Cerebellar nuclear complex (tissue), 1 donor: ENCODE measurements at places on chromosomes 7 and 10.

DNA sequence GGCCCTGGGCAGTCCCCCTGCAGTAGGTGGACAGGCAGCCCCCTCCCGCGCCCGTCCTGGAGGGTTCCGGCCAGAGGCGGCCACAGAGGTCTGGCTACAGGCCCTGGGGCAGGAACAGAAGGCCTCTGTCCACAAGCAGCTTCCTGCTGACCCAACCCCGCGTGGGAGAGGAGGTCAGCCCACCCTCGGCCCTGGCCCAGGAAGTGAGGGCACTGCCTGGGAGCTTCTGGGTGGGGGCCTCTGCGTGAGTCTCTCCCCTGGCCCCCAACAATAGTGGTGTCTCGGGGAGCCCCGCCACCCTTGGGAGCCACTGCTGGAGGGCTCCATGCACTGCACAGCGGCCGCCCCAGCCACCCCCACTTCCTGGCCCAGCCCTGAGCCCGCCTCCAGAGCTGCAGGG is 4.7 kb downstream of the MICALL2 start:
- no peak for DNase-seq

GRCh38 chr7:46713868-46714596 is 793.0 kb upstream of the IGFBP3 start:
- DNase-seq, result no peak

DNA sequence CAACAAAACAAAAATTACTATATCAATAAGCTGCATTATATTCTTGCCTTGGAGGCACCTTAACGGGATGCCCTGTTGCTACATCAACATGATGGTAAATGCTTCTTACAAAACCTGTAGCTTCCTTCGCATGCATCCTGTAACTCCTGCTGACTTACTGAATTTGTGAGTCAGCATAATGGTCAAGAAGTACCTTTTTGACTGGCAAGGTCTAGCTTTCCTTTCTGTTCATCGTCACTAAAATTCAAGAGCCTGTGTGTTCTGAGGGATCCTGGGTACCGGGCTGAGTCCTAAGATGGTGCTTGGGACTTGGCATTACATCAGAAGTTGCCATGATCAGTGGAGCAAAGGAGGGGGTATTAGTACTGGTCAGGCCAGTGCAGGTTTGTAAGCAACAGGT is 4.9 kb downstream of the PFKFB3 start:
- no peak for DNase-seq

DNA sequence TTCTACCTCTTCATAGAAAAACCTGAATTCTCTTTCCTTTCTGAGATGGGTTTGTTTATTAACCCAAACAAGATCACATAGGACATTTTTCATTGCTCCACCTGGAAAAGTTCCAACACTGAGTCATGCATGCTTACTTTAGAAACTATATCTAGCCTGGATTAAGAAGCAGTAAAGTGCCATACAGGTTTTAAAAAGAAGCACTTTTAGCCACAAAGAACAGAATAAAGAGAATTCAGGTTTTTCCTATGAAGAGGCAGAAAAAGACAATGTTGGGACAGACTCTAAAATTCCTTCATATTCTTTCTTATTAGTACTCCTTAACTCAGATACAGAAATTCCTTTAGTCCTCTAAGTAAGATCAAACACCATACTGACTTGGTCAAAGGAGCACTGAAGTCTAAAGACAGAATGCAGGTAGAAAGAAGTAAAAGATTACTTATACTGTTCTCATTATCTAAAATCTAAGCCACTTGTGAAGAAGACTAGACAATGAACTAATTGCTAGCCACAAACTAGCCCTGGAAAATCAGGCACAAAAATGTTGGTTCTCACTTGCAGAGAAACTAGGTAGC is 241.3 kb downstream of the ANK3 start:
- DNase-seq, result no peak

DNA sequence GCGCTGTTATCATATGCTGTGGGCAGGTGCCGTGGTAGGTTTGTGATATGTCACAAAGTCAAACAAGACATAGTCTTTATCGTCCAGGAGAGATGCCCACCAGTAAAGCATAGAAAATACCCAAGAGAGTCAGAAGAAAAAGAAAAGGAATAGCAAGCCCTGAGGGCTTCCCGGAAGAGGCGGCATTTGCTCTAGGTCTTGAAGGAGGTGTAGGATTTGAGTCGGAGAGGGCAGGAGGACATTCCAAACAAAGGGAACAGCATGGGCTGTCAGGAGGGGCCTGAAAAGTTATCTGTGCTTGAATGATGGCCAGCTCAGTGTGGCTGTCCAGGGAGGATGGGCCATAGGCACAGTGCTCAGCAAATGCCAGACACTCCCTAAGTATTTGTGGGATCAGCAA is 42.2 kb downstream of the COL13A1 start:
- no peak for DNase-seq

DNA sequence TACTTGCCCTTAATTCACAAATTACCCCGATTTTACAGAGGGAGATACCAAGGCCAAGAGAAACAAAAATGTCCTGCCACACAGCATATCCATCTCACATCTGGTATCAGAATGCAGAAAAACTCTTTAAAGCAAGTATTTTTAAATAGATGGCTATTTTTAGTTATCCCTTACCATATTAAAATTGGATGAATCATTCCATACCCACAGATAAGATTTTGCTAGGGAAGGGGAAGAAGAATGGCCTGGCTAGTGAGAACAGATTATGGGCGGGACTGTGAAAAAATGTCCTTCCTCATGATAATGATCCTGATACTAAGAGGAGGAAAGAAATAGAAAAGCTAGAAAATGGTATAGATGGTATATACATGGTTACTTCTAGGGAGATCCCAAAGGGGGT is 80.6 kb upstream of the GATAD1 start:
- no peak for DNase-seq

- no peak for DNase-seq
Measured at GRCh38 chr7:83509255-83510021, 139.5 kb downstream of the SEMA3E start.

DNA sequence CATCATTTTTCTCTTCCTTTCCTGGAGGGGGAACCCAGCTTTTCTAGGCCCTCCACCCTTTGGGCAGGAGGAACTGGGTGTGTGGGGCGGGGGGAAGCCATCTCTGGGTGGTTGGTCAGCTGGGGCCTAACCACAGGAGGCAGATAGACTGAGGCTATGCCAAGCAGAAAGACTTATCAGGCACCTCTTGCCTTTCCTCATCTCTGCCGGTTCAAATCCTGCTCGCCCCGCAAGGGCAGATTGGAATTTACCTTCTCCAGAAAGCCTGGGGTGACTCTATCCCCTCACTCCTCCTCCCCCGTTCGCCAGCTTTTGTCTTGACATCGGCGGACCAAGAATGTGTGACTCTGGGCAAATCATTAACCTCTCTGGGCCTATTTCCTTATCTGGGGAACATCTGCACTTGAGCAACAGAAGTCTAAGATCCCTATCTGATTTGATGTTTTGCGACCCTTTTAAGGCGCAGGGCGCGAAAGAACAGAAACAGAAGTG is 584 bp upstream of the GARS1 start:
- DNase-seq, result no peak

GRCh38 chr10:29030900-29031299 is 258.0 kb upstream of the LYZL1 start:
- no peak for DNase-seq

DNA sequence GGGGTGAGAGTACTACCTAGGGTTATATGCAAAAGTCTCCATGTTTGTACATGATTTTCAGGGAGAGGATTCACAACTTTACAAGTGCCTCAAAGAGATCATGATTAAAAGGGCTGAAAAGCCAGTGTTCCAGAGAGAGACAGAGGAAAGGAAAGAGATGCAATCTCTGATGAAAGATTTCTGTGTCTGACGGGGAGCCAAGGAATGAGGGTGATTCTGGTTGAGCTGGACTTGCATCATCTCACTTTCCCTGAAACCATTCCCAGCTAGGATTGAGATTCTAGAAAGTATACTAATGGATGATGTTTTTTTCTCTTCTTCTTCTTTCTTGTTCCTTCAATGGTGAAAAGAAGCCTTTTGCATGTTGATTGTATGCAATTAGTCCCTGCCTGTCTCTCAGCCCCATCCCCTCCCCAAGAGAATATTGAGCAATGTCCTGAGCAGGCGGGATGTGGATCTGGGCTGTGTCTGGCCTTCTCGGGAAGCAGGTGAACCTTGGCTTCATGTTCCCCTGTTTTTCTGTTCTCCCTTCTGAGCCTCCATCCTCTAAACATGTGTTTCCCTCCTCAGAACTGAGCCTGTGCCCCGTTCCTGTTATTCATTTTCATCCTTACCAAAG is 186.1 kb downstream of the ZNF365 start:
- DNase-seq, result no peak

GRCh38 chr7:77699056-77699455 is 2.8 kb downstream of the RSBN1L start:
- DNase-seq, result no peak

- DNase-seq, result no peak
Measured at GRCh38 chr10:11678074-11678793, 63.9 kb upstream of the ECHDC3 start.

GRCh38 chr10:121709675-121710073 is 111.4 kb upstream of the FGFR2 start:
- no peak for DNase-seq

GRCh38 chr10:69247313-69247710 is 27.2 kb downstream of the HKDC1 start:
- DNase-seq, result no peak

- DNase-seq, result no peak
Measured at GRCh38 chr7:130396109-130396508, 15.8 kb downstream of the CPA1 start.

- no peak for DNase-seq
Measured at GRCh38 chr10:33673839-33674415, 339.5 kb upstream of the NRP1 start.

GRCh38 chr10:77359950-77360520 is 277.6 kb downstream of the KCNMA1 start:
- DNase-seq, result no peak

- no peak for DNase-seq
Measured at GRCh38 chr10:14952851-14953423, 959 bp downstream of the DCLRE1C start.

- DNase-seq, result no peak
Measured at GRCh38 chr7:114825423-114825951, 96.4 kb upstream of the MDFIC start.

DNA sequence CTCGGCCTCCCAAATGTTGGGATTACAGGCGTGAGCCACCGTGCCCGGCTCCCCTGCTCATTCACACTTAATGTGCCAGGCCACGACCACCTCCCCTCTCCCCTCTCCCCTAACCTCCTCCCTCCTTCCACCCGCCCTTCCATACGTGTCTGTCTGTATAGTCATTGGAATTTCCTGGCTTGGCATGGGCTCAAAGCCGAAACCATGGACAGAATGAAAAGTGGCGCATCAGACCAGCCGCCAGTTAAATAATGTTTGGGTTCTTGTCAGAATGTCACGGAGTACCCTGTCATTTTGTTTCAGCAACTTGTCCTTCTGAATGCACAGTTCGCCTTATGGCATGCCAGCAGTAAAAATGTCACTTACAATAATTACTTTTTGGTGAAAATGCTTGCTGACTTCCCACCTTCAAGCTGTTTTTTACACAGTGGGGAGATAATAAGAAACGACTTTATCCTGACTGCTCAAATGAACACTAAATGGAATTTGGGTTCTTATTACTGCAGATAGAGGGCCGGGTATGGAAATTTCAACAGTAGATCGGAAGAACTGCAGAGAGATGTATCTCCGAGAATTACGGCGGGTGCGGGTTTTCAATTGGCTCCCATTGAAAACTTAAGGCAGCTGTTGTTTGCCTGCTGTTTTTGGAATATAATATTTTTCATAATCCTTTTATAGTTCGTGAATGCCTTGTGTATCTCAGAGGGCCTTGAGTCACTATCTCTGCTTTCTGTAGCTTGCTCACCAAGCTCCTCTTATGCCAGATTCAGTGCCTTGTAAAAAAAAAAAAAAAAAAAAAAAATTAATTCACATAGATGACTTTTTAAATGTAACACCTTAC is 65.5 kb upstream of the SH2B2 start:
- DNase-seq, result no peak

GRCh38 chr7:151550656-151551286 is 31.1 kb upstream of the RHEB start:
- no peak for DNase-seq

DNA sequence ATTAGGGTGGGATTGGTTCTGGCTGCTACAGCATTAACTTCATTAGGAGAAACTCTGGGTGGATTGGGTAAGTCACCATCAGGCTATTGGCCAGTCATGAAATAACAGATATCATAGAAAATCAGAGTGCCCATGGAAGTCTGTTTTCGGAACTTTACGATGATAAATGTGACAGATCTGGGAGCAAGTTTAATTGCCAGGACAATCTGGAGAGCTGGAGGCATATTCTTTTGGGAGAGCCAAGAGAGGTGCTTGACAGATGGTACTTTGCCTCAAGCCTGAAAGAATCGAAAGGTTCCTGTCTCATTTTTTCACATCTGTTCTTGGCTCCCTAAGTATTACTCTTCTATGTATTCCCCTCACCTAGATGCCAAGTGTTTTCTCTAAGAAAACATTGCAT is 369.9 kb downstream of the CNTNAP2 start:
- DNase-seq, result peak; percentile 11

- DNase-seq, result no peak
Measured at GRCh38 chr10:124886195-124886594, 55.7 kb upstream of the ZRANB1 start.

DNA sequence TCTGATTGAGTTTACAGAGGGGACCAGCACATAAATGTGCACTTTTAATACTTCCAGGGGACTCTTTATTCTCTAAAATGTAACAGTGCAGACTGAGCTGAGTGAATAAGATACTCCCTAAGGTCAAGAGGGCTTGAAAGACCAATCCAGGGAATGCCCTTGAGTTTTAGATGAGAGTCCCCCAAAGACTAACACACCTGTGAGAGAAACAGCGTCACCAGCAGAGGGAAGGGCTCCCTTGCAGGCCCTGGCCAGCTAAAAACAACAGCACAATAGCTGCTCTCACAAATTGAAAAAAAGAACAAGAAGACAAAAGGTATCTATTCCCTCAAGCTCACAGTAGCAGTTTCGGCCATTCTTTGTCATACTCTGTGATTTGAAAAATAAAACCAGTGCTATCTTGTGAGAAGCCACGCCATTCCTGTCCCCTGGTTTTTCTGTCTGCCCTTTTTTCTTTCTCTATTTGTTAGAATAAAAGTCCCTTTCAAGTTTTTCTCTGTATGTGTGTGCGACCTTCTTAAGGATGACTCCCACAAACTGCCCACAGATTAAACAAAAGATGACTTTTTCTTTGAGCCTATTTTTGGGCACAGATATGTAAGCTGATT is 230.4 kb upstream of the BMPER start:
- no peak for DNase-seq

DNA sequence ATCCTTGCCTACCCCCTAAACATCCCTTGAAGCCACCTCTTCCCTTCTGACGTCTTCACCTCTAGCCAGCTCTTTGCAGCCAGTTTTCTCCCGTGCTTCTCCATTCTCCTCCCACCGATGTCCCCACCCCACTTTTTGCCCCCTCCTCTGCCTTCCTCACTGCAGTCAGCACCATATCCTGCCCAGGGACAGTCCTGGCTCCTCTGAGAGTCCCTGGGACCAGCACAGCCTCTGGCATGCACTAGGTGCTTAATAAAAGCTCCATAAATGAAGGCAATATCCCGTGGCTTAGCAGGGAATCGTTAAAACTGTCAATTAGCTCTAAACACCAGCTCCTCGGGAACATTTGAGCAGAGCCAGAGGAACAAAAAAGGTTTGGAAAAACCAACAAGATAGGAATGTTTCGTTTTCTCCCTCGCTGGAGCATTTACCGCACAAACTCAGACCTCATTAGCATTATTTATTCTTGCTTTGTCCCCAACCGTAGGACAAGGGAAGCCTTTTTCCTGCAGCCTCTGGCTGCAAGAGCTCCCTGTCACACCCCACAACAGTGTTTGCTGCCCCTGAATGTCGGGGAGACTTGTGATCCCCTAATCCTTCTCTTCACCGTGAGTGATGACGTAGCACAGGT is 16.1 kb downstream of the MYL10 start:
- no peak for DNase-seq
